ENCODE measurements at places on chromosomes 11 and 22. TPM values are rescaled to one million over a fixed set of nuclear protein-coding genes. Genes with fewer than 3 reads are reported as not detected.

DNA sequence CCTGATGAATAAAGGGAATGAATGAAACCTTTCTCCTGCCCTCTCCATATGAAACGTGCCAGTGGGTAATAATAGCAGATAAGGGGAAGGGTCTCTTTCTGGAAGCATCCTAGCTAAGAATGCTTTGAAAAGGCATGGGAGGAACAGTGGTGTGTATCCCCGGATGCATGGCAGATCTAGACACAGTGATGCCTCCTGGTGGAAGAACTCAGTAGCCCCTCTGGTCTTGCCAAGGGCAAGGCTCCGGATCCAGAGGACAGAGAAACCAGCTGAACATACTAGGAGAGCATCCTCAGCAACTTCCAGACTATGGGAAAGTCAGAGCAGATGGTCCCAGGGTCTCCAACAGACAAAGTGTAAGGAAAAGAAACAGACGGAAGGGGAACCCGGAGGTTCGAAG is 6.4 kb downstream of the BAIAP2L2 start:
- no peak overlapping the region for H3K27ac ChIP-seq
- H3K4me1 ChIP-seq: no peaks in the 10 kb centered on the region
- no peaks in the 10 kb centered on the region for H3K36me3 ChIP-seq
- peak; percentile 65 for DNase-seq
- no peak overlapping the region for H3K4me3 ChIP-seq
- no peaks in the 10 kb centered on the region for H3K27me3 ChIP-seq

- H3K27ac ChIP-seq: no peak overlapping the region
- no peaks in the 10 kb centered on the region for H3K27me3 ChIP-seq
- H3K36me3 ChIP-seq: peaks cover 12% of the 10 kb centered on the region
Observed at GRCh38 chr22:45180146-45180679, 16.5 kb downstream of the NUP50 start.

DNA sequence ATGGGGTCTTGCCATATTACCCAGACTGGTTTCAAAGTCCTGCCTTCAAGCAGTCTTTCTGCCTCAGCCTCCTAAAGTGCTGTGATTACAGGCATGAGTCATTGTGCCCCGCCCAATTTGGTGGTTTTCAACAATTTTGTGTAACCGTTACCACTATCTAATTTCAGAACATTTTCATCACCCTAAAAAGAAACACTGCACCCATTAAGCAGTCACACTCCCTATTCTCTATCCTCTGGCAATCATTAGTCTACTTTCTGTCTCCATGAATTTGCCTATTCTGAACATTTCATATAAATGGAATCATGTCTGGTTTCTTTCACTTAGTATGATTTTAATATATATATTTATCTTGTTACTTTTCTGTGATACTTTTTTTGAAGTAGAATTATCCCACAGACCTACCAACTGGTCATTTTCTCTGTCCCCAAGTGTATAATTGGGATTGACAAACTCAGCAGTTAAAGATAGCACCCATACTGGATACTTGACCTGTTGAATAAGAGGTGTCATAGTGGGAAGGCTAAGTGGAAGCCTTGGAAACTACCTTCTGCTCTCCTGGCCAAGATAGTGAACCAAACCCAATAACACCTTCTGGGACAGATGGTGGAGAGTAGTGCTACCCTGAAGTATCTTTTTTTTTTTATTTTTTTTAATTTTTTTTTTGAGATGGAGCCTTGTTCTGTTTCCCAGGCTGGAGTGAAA is 64.8 kb downstream of the STIM1 start:
- H3K4me3 ChIP-seq: no peak overlapping the region
- no peaks in the 10 kb centered on the region for H3K4me1 ChIP-seq
- H3K27ac ChIP-seq: no peak overlapping the region
- H3K36me3 ChIP-seq: no peaks in the 10 kb centered on the region
- no peaks in the 10 kb centered on the region for H3K27me3 ChIP-seq
- DNase-seq: no peak

DNA sequence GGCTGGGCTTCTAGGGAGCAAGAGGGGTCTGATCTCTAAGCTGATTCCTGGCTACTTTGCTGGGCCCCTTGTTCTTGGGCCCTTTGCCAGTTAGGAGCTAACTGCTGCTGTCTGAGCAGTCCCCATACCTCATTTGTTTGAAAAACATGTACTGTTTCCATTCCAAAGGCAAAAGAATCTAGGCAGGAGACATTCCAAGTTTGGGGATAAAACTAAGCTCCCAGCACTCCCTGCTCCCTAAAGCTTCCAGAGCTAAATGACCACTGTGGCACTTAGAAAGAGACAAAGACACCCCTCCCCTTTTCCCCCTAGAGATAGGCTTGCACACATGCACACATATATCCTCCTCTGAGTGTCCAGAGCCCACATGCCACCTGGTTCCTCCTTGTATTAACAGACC is 22.7 kb upstream of the RRM1 start:
- H3K4me3 ChIP-seq: no peak overlapping the region
- H3K4me1 ChIP-seq: peaks cover 18% of the 10 kb centered on the region
- peak overlapping the region; percentile 81 for H3K27ac ChIP-seq
- no peaks in the 10 kb centered on the region for H3K36me3 ChIP-seq

- no peaks in the 10 kb centered on the region for H3K27me3 ChIP-seq
- no peaks in the 10 kb centered on the region for H3K36me3 ChIP-seq
- H3K27ac ChIP-seq: no peak overlapping the region
- no peak for DNase-seq
Observed at GRCh38 chr22:39283322-39284141, 35.9 kb downstream of the RPL3 start.

- no peak for DNase-seq
- peaks cover 15% of the 10 kb centered on the region for H3K4me1 ChIP-seq
- no peaks in the 10 kb centered on the region for H3K27me3 ChIP-seq
- no peaks in the 10 kb centered on the region for H3K36me3 ChIP-seq
Observed at GRCh38 chr22:28175730-28176492, 256.9 kb upstream of the PITPNB start.

GRCh38 chr11:1116104-1116503 is 41.4 kb downstream of the MUC2 start:
- H3K4me3 ChIP-seq: no peak overlapping the region
- peaks cover 3% of the 10 kb centered on the region for H3K27me3 ChIP-seq
- H3K27ac ChIP-seq: no peak overlapping the region
- no peaks in the 10 kb centered on the region for H3K36me3 ChIP-seq
- no peaks in the 10 kb centered on the region for H3K4me1 ChIP-seq

- no peak overlapping the region for H3K27ac ChIP-seq
- no peaks in the 10 kb centered on the region for H3K4me1 ChIP-seq
- H3K27me3 ChIP-seq: no peaks in the 10 kb centered on the region
- H3K4me3 ChIP-seq: no peak overlapping the region
- H3K36me3 ChIP-seq: no peaks in the 10 kb centered on the region
Observed at GRCh38 chr11:72123117-72123653, 10.7 kb upstream of the ANAPC15 start.

GRCh38 chr11:122141725-122142124 is 25.7 kb upstream of the BLID start:
- H3K36me3 ChIP-seq: no peaks in the 10 kb centered on the region
- H3K4me3 ChIP-seq: no peak overlapping the region
- peaks cover 36% of the 10 kb centered on the region for H3K27me3 ChIP-seq

GRCh38 chr22:21941921-21942320 is 10.7 kb downstream of the PPM1F start:
- H3K4me3 ChIP-seq: no peak overlapping the region
- H3K4me1 ChIP-seq: no peaks in the 10 kb centered on the region
- H3K27ac ChIP-seq: no peak overlapping the region
- DNase-seq: no peak
- no peaks in the 10 kb centered on the region for H3K27me3 ChIP-seq

DNA sequence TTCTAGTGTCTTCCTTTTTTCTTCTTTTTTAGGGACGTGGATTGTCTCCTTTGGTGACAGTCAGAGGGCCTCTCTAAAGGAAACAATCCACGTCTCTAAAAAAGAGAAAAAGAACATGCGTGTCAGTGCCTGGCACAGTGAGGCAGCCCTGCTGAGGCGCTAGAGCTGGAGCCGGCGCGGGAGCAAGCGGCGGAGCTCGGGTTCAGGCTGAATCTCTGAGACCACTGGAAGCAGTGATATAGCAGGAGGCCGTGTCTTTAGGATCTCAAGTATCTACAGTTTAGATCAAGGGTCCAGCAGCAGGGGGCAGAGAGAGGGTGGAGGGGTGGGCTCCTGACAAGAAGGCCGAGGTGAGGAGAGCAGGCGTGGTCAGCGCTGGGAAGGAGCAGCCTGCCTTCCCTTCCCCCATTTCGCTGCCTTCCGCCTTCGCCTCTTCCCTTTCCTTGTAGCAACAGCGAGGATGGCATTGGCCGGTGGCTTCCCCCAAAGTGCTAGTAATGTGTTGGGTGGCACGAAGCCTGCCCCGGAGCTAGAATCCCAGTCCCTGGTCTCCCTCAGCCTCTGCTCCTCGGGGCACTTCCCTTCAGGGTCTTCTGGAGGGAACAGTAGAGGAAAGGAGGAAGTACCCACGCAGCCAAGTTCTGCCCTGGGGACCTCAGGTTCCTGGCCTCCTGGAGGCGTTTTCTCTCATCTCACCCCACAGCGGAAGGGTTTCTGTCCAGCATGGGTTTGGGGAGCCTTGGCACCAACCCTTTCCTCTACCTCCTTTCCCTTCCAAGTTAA is 28.2 kb upstream of the RAB1B start:
- H3K27me3 ChIP-seq: no peaks in the 10 kb centered on the region
- H3K4me3 ChIP-seq: no peak overlapping the region
- no peaks in the 10 kb centered on the region for H3K36me3 ChIP-seq
- H3K27ac ChIP-seq: no peak overlapping the region
- no peaks in the 10 kb centered on the region for H3K4me1 ChIP-seq
- no peak for DNase-seq

GRCh38 chr11:71384561-71384960 is 63.6 kb downstream of the DHCR7 start:
- H3K4me1 ChIP-seq: no peaks in the 10 kb centered on the region
- no peak overlapping the region for H3K4me3 ChIP-seq
- no peak overlapping the region for H3K27ac ChIP-seq
- no peaks in the 10 kb centered on the region for H3K27me3 ChIP-seq
- no peaks in the 10 kb centered on the region for H3K36me3 ChIP-seq

DNA sequence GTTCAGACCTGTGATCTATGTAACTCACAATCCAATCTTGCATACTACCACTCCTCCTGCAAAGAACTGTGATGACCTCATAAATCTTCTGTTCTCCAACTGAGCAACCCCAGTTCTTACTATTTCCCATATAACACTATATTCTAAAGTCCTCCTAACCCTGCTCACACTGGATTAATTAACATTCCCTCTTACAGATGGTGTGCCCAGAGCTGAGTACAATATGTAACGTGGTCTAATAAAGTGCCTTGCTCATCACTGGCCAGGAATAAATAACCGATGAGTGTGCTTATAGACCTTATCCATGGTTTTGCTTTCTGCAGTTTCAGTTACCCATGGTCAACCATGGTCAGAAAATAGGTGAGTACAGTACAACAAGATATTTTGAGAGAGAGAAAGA is 28.6 kb downstream of the PRCP start:
- H3K4me3 ChIP-seq: no peak overlapping the region
- no peak for DNase-seq
- H3K4me1 ChIP-seq: peaks cover 13% of the 10 kb centered on the region
- H3K27me3 ChIP-seq: no peaks in the 10 kb centered on the region

GRCh38 chr11:111729831-111730311 is 36.3 kb downstream of the PPP2R1B start:
- H3K4me1 ChIP-seq: peaks cover 14% of the 10 kb centered on the region
- H3K36me3 ChIP-seq: peaks cover 2% of the 10 kb centered on the region
- DNase-seq: no peak
- no peaks in the 10 kb centered on the region for H3K27me3 ChIP-seq

Gene CABP4
- total RNA-seq: not detected

Gene CARD16
- not detected for total RNA-seq

Gene CLTCL1
- 13.7 TPM for total RNA-seq
